ENCODE measurements at places on chromosomes 3 and 15.

GRCh38 chr3:122620399-122620798 is 42.9 kb downstream of the PARP15 start:
- no peak for DNase-seq

DNA sequence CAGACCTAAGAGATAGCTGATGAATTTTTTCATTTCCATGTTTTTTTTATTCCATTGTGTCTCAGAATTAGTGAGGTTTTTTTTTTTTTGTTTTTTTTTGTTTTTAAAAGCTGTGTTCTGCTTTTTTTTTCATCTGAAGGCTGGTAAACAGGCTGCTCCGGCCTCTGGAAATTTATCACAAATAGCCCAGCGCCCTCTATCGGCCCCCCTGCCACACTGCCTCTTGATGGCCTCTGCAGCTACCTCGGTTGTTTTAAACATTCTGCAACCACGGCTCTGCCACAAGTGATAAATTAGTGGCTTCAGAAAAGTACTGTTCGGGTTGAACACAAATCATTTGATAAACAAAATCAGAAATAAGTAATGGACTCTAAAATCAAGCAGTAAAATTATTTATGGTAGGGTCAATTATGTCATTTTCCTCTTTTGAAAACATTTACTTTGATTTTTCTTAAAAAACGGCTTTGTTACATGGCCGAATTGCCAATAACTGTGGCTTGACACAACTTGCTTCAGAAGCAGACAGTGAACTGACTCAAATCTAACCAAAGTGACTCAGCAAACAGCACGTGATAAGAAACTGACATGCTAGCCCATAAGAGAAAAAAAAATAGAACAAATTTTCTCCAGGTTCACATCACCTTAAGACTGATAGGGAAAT is 87.8 kb downstream of the RSL24D1 start:
- peak; percentile 24 for DNase-seq

GRCh38 chr3:59432665-59433064 is 382.8 kb upstream of the CFAP20DC start:
- DNase-seq, result no peak

GRCh38 chr3:129820587-129820986 is 72.9 kb downstream of the TMCC1 start:
- DNase-seq, result no peak

- DNase-seq, result no peak
These were observed 10.0 kb upstream of the MBNL1 start for GRCh38 chr3:152258448-152259393.

Measured in SHP77 treated with DMSO at 0.1 percent for 48 hours (cell line).